ENCODE measurements at places on chromosomes 1 and 21.

- no peak for DNase-seq
Observed at GRCh38 chr1:56939209-56939608, 26.6 kb downstream of the C8B start.

DNA sequence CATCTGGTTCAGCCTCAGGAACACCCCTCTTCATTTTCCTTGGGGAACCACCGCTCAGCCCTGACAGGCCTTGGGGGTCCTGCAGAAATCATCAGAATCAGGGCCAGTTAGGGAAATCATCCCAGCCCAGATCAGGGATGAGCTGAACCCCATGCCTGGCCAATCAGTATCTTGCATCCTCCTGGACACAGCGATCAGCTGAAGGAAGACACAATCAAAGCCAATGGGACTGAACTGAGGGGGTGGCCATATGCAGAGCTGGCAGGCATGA, 395.4 kb downstream of the MATN1 start:
- no peak for DNase-seq

- no peak for DNase-seq
Observed at GRCh38 chr1:116667575-116668105, at the start of gene IGSF3. Gene IGSF3 (minus strand): TSS chr1:116667733. CDS start chr1:116666326, 1,407 bp downstream.

DNA sequence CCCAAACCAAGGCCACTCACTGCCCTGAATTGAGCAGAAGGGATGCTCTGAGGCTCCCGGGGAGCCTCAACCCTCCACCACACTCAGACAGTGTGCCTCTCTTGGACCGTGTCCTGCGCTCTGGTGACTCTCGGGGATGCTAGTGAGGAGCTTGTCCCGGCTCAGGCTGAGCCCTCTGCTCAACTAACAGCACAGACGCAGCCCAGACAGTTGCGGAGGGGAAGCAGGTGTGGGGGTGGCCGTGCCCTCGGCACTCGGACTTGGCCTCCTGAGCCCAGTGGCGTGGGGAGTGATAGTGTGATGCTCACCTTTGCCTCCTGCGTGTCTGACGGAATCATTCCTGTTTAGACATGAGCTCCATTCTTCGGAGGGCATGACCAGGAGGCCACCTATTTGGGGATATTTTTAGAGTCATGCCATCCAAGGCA, 15.4 kb upstream of the SLC19A1 start:
- DNase-seq, result no peak

DNA sequence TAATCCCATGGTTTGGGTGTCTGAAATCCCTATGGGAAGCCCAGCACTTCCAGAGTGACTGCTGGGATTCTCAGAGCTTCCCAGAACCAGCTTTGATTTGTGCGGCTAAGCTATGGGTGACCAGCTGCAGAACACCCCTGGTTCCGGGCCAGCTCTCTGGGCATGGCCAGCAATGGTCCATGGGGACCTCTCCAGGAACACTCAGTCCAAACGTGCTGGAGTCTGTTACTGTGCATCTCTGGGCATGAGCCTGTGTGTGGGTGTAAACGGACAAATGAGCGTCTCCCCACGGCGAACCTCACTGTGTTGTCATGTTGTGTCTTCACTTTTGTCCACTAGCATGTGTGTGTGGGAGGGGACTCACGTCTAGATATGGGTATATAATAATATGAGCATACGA, 54.4 kb downstream of the MAB21L3 start:
- no peak for DNase-seq

- no peak for DNase-seq
Observed at GRCh38 chr1:119133987-119134386, 6.5 kb downstream of the WARS2 start.

DNA sequence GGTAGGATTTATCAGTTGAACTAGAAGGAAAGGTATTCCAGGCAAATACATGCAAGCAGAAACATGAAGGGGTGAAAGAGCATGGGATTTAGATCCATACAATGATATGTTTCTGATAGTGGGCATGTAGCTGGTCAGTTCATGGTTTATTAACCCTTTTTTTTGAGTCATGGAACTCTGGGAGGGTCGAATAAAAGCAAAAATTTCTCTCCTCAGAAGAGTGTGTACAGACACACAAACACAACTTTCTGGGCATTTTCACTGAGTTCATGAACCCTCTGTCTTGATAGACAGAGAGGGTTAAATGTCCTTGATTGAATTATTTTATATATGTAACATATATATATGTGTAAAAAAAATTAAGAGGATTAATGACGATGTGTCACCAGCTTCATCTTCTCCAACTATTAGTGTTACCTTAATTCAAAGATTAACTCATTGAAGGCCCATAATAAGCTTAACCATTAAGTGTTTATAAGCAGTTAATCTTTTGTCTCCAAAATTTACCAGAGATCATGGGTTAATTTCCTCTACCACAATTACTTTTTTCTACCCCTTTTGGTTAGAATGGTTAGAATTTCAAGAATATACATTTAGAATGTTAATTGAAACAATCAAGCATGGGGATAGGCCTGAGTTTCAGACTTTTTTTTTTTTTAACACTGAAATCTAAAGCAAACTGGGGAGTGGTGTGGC, 4.6 kb downstream of the JUN start:
- no peak for DNase-seq

DNA sequence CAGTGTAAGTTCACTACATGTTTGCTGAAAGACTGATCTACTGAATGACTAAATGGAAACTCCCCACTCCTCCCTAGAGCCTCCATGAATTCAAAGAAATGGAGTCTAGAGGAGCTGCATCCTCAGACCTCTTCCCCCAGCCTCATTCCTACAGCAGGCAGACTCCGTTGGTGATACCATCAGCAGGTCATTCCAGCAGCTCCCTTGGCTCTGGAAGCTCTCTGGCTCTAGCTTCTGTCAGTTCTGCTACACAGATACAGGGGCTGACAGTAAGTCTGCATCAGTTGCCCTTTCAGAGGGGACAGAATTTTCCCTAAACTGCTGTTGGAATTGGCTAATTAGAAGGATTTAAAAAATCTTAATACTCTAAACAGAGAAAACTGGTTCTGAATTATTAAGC, 31.7 kb upstream of the DMRTA2 start:
- DNase-seq, result no peak

GRCh38 chr1:205703072-205703471, 22.8 kb upstream of the SLC45A3 start:
- DNase-seq, result no peak

GRCh38 chr1:72097851-72098570, 184.3 kb downstream of the NEGR1 start:
- no peak for DNase-seq

GRCh38 chr1:87766737-87767136, 438.1 kb downstream of the LMO4 start:
- no peak for DNase-seq

GRCh38 chr1:64033667-64034220, 169.7 kb upstream of the UBE2U start:
- DNase-seq, result no peak

DNA sequence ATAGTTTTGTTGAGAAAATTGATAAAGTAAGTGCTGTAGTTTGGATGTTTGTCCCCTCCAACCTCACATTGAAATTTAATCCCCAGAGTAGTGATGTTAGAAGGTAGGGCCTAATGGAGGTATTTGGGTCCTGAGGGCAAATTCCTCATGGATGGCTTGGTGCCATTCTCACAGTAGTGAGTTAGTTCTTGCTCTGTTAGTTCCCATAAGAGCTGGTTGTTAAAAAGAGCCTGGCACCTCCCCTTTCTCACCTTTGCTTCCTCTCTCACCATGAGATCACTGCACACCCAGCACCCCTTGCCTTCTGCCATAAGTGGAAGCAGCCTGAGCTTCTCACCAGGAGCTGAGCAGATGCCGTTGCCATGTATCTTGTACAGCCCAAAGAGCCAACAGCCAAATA, 354.8 kb upstream of the NFIA start:
- DNase-seq, result no peak

GRCh38 chr1:200376528-200376927, 33.3 kb downstream of the ZNF281 start:
- no peak for DNase-seq

DNA sequence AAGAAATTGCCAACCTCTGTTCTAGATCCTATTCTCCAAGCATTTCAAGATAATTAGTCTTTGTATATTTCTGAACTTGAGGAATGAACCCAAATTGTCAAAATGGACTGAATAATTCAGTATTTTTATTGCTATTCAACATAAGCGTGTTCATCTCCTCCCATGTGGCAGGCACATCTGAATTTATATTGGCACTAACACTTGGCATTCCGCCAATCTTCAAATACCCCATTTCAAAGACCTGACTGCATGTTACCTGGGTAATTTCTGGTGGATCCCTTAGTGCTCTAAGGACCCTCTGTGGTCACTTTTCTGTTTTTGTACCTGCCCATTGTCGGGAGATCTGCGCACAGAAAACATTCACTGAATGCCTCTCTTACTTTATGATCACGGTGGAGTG, 66.6 kb downstream of the BACE2 start:
- DNase-seq, result no peak

DNA sequence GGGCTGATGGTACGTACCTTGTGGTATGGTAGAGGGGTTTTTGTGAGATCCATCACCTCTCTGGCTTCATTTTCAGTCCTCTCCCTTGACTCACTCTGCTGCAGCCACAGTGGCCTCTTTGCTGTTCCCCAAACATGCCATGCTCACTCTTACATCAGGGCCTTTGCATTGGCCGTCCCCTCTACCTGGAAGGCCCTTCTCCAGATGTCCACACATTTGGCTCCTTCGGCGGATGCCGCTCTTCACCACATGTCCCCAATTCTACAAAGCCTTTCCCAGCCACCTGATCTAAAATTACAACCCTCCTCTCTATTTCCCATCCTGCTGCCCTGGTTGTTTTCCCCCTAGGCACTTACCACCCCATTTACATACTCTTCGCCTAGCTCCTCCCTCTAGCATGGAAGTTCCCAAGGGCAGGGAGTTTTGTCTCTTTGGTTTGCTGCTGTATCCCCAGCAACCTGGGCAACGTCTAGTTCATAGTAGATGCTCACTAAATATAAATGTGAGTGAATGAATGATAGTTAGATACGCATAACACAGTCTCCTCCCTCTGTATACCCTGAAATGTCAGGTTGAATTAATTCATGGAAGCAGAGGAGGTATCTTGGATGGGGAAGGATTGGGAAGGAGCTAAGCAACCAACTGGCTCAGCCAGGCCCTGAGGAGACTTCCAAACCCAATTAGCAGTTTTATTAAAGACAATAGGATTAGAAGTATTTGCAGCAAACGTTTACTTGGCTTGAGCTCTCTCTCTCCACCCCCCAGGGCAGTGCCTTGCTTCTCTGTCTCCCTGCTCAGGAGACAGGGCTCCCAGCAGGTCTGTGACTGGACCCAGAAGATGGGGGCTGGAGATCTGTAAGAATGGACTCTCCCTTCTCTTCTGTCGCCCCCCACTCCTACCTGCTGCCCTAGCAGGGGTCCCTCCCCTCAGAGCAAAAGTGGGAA, 264.2 kb downstream of the GRIK3 start:
- no peak for DNase-seq

DNA sequence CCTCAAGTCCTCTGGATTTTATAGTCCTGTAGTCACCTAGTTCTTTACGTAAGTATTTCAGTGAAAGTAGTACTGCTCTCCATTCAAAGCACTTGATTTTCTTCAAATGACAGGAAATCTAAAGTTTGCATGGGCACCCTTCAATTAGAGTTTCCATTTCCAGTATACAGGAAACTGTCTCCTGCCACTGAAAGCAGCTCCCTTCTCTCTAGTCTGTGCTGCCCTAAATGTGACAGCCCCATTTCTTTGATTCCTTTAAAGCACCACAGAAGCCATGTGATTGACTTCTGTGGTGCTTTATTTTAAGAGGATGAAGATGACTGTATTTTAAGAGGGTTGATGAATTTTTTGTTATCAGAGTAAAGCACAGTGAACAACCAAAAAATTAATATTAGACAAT, 226.1 kb downstream of the DNAH14 start:
- DNase-seq, result no peak

GRCh38 chr21:46356494-46357334, 32.8 kb downstream of the PCNT start:
- no peak for DNase-seq

DNA sequence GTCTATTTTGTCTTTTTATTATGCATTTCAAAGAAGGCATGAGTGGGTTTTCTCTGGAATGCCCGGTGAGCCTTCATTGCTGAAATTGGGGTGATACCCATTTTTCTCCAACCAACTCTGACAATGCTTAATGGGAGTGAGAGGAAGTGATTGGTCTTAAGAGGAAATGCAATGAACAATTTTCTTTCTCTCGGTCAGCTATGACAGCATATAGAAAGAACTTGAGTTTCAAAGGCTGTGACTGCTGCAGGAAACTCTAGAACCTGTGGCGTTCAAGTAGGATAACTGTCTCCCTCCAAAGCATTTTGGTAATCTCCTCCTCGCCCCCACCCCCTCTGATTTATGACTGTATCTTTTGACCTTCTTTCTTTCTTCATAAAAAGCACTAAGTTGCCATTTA, 155.9 kb downstream of the LYPLAL1 start:
- DNase-seq, result no peak

DNA sequence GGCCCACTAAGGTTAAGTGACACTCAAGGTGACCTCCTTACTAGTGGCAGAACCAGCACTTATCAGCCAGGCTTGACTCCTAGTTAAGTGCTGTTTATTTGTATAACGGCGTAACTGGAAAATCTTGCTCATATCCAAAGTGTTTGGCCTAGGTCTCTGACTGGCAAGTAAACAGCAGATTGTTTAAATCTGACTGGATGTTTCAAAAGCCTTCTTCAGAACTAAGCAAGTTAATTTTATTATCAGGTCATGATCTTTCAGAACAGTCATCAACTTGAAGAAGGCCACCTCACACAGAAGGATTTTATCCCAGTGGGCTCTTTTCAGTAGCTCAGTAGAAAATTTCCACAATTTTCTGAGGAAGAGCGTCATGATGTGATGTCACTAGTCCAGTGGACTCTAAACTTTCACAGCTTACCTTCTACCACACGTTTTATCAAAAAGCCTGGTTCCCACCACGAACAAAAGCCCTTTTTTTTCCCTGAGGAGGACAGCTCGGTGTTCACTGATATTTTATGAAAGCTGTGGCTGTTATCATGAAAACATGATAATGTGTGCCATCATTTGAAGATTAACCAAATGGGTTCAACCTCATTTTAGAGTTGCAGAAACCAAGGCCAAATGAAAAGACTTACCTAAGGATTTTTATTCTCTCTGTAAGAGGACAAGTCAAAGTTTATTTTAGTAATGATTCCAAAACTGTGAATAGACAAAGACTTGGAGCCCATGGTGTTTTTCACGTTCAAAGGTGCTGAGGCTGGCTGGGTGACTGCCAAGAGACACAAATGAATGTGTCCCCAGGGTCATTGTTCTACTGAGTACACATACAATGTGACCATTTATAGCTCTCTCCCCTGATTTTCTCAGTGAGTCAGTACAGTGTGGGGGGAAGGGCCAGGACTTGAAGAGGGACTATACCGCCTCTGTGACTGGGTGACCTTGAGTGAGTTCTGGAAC, 9.1 kb downstream of the SGIP1 start:
- no peak for DNase-seq

DNA sequence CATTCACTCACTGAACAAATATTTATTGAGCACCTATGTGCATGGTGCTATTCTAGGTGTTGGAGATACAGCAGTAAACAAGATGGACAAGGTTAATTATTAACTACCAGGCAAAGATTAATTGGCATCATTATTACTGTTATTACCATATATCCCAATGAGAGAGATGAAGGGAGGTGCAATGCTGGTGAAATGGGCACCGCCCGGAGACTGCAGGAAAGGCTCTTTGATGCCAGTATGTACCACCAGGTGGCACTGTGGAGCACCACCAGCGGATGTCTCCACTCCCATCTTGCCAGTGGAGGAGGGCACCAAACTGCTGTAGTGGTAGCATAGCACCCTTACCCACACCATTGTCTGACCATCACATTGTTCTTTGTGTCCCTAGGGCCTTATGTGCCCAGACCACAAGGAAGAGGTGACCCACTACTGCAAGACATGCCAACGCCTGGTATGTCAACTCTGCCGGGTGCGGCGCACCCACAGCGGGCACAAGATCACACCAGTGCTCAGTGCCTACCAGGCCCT, 3.0 kb downstream of the TRIM46 start:
- DNase-seq, result no peak

Measured in HFF-Myc (cell line).